ENCODE measurements at places on chromosomes 6 and 20.
A peak's percentile ranks its signal among the peaks of the same experiment; 100 is the strongest.

- no peak for DNase-seq
Observed at GRCh38 chr6:133802861-133803260, 86.1 kb upstream of the TCF21 start.

DNA sequence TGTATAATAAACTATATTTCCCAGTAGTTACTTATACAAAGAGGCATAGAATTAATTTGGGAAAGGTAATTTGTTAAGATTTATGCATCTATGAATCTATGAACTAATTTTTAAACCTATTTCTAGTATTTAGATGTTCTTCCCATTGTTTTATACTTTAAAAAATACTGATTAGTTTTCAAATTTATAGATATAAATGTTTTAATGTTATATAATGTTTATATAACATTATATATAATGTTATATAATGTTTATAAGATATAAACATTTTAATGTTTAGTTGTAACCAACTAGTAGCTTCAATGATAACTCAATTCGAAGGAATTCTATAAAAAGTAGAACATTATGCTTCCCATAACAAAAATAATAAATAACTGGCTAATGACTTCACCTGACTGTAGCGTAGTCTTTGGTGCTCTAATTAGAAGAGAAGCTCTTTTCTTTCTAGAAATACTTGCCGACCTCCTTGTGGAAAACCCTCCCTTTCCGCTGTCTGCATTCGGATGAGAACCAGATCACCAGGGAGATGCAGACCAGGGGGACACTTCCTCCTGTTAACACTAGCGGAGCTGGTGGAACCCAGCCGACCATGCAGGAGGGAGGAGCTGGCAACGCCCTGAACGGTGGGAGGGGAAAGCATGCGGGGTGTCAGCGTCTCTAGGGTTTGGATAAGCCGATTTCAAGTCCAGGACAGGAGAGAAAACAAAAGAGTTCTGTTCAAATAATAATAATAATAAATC, 158.4 kb downstream of the OR2B2 start:
- peak; percentile 69 for DNase-seq

- DNase-seq = no peak
Observed at GRCh38 chr6:52285177-52286068, 881 bp upstream of the MCM3 start.

GRCh38 chr20:39291301-39291700, 329.2 kb downstream of the DHX35 start:
- DNase-seq = no peak

DNA sequence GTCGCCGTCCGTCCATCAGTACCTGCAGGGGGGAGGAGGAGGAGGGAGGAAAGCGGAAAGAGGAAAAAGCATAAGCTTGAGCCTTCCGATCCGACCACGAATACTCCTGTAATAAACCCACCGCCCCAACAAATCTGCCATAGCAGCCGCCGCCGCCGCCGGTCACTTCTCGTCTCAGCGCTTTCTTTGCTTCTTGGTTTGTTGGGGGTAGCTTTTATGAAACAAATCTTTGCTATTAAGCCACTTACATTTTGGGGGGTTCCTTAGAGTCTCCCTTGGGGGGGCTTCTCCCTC, 277 bp downstream of the ADGRB3 start:
- no peak for DNase-seq

DNA sequence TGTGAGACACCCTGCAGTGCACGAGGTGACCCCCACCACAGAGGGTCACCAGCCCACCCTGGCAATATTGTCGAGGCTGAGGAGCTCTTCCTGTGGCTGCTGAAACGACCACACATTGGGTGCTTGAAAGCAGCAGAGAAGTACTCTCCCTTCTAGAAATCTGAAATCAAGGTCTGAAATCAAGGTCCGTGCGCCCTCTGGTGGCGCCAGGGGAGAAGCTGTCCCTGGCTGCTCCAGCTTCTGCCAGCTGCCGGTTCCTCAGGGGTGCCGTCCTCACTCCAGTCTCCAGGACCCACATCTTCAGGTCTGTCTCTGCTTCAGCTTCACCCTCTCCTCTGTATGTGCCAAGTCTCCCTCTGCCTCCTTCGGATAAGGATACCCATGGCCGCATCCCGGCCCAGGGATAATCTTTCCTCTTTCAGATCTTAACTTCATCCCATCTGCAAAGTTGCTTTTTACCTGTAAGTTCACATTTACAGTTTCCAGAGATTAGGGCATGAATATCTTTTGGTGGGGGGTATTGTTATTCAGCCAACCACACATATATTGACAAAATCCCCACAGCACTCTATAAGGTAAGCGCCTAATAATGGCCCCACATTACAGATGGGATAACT, 108.3 kb upstream of the PHACTR3 start:
- DNase-seq = peak; percentile 51

DNA sequence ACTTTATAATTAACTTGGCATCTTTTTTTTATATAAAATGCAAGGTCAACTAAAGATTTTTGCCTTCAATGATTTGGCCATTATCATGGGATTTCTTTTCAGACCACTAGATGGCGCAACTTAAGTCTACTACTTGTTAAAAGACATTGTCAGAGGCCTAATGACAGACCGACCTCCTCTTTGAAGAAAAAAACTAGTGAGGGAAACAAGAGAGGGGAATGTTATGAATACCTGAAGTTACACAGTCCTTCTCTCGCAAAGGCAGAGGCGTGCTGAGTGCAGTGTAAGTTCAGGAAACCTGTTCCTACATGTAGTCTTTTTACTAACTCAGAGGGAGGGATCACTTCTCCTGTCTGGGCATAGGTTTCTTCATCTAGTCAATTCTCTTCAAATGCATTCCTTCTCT, 9.3 kb downstream of the TRAPPC3L start:
- peak; percentile 18 for DNase-seq

- no peak for DNase-seq
Observed at GRCh38 chr20:44601801-44602204, 19.4 kb downstream of the PKIG start.

- DNase-seq = no peak
Observed at GRCh38 chr20:56778765-56779195, 149.7 kb downstream of the TFAP2C start.

GRCh38 chr6:118993803-118994251, 58.9 kb upstream of the MCM9 start:
- DNase-seq = no peak

- DNase-seq = no peak
Observed at GRCh38 chr6:84675651-84676050, 88.7 kb downstream of the TBX18 start.

- DNase-seq = no peak
Observed at GRCh38 chr20:1467082-1467354, 369 bp upstream of the NSFL1C start.

- no peak for DNase-seq
Observed at GRCh38 chr6:89084954-89085353, 4.4 kb downstream of the PNRC1 start.

DNA sequence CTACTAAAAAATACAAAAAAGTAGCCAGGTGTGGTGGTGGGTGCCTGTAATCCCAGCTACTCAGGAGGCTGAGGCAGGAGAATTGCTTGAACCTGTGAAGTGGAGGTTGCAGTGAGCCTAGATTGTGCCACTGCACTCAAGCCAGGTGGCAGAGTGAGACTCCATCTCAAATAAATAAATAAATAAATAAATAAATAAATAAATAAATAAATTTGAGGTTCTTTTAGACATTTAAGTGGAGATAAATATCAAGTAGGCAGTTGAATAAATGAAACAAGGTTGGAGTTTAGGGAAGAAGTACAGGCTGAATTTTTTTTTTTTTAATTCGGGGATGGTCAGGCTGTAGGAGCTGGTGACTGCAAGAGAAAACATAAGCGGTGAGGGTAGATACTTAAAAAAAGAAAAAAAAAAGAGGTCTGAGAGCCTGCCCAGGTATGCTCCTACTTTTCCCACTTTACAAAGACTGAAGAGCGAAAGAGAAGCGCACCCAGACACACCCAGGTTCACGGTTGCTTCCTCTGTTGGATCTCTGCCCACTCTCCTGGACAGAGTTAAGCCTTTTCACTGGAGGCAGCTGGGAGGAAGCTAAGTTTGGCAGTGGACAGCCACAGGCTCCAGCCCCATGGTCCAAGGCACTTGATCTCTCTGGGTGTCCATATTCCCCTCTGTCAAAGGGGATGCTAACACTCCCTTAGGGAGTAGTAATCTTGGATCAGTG, 100.9 kb upstream of the PRDM1 start:
- no peak for DNase-seq

GRCh38 chr6:15622045-15622740, 40.6 kb downstream of the DTNBP1 start:
- DNase-seq = no peak

DNA sequence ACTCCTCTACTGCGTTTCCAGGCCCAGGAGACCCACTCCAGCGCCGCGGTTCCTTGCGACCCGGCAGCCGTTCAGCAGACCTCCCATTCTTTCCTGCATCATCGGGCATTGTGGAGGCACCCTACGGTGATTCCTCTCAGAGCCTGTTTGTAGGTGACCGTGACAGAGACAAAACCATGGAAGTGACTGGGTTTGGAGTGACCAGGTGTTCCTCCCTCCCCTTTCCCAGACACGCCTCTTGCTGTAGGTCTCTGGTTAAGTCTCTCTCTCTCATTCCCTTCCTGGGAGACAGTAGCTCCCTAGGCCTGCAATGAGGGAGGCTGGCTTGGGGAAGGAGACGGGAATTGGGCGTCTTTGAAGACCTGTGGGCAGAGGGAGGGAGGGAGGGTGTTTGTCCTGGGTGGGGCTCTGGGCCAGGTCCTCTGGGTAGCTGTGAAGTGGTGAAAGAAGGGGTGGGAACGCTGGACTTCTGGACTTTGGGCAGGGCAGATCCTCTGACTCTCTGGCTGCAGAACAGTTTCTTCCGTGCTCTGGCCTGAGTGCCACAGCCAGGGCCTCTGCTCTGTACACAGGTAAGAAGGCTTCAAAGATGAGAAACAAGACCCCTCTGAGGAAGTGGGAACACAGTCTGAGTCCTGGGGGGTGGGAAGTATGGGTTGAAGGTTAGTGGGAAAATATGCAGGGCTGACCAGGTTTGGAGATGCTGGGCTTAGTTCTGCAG, 763 bp downstream of the KLC4 start:
- DNase-seq = no peak

GRCh38 chr20:1811621-1812498, 83.3 kb upstream of the SIRPA start:
- DNase-seq = no peak

DNA sequence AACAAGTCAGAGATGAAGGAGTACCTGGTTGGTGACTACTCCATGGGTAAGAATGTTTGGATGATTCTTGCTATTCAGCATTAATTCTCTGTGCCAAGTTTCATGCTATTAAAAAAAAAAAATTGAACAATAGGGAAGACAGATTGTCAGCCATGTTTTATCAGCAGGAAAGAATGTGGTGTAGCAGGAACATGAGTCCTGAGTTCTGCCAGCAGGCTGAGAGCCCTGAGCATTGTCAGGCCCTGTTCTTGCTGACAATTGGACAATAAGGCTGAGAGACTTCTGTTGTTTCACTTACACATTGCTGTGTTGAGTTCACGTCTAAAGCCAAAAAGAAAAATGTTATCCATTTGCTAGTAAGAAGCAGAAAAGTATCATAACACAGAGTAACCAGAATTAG, 70.4 kb upstream of the SMIM28 start:
- no peak for DNase-seq

Data from stimulated activated CD4-positive, alpha-beta T cell treated with anti-CD3 and anti-CD28 coated beads, Interleukin-1b, Interleukin-23, amount 100 ng/mL, for 4 hours (primary cell).